ENCODE measurements at places on chromosomes 11 and 22. TPM values are rescaled to one million over a fixed set of nuclear protein-coding genes. Genes with fewer than 3 reads are reported as not detected.
A peak's percentile ranks its signal among the peaks of the same experiment; 100 is the strongest.

Gene PRODH
- total RNA-seq, result 146 TPM

DNA sequence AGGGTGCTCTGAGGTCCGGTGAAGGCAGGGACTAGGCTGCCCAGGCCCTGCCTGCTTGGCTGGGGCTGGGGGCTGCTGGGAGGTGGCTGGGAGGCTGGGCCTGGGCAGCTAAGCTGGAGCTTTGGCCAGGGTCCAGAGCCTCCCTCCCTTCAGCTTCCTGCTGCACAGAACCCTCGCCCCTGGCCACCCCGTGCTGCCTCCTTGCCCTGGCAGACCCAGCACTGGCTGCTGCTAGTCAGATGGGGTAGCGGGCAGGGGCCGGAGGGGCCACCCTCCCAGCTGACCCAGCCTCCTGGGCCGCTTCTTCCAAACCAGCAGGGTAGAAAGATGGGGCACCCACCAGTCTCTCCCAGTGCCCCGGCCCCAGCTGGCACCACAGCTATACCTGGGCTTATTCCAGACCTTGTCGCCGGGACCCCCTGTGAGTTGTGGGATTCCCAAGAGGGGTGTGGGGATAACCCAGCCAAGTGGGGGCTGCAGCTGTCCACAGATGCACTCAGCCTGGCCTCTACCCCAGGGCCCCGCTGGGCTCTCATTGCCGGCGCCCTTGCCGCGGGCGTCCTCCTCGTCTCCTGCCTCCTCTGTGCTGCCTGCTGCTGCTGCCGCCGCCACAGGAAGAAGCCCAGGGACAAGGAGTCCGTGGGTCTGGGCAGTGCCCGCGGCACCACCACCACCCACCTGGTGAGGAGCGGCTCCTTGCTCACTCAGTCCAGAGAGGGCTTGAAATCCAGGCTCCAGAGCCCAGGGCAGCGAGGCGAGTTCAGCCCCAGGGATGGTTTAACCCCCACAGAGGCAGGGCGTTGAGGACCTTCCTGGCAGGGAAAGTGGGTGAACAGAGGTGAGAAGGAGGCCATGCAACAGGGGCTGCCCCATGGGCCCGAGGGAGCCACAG is at the start of gene SYT8:
SYT8 (plus strand) TSS at position 212 of the 892 bp plus-strand sequence; CDS start at position 328, 116 bp downstream.
- H3K4me1 ChIP-seq, result peaks cover 30% of the 10 kb centered on the region
- H3K36me3 ChIP-seq, result no peaks in the 10 kb centered on the region
- no peak within 1 kb of the TSS for H3K4me3 ChIP-seq
- no peaks in the 10 kb centered on the region for H3K27me3 ChIP-seq
- no peak for DNase-seq

Gene TNNT3
- 8.6 TPM for total RNA-seq

Gene KRTAP5-2
- total RNA-seq, result not detected

- no peaks in the 10 kb centered on the region for H3K4me1 ChIP-seq
- H3K27ac ChIP-seq, result peak overlapping the region; percentile 37
- no peaks in the 10 kb centered on the region for H3K36me3 ChIP-seq
- H3K27me3 ChIP-seq, result no peaks in the 10 kb centered on the region
- DNase-seq, result no peak
Observed at GRCh38 chr22:30201945-30202344, 44.6 kb downstream of the LIF start.

Gene ISX
- not detected for total RNA-seq

Gene HIRA
- 18.8 TPM for total RNA-seq

DNA sequence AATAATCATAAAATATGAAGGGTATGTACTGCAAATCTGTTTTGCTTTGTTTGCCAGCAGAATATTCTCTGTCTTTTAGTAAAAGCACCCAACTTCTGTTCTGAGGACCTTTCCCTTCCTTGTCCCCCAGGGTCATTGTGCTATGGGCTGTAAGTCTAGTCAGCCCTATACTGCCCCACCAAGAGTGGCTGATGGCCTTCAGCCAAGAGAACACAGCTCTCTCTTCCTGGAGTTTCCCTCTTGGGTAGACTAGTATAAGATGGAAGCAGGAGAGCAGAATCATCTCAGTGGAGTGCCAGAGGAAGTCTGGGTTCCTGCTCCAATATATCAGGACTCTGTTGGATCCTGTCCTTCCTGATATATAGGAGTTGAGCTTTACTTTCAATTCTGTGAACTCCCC is 29.0 kb downstream of the MMP13 start:
- no peak overlapping the region for H3K27ac ChIP-seq
- no peaks in the 10 kb centered on the region for H3K36me3 ChIP-seq
- no peak for DNase-seq
- H3K27me3 ChIP-seq, result no peaks in the 10 kb centered on the region

DNA sequence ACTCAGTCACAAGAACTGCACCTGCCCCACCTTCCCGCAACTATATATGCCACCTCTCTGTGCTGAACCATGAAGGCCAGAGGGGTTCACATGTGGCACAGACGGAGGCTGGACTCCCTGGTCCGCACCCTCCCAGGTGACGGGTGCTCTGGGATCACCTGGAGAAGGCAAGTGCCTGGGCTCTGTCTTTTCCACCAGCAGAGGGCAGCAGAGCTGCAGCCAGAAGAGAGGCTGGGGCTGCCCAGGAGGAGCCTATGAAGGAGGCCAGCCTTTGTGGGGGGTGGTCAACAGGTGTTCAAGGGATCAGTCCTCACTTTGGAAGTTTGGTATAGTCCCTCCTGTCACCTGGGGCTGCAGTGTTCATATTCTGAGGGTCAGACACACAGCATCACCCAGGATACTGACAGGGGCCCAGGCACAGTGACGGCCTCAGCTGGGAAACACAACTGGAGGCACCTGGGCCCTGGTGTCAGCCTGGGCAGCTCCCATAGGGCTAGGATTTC is 39.2 kb upstream of the IGLL5 start:
- H3K36me3 ChIP-seq, result no peaks in the 10 kb centered on the region
- no peaks in the 10 kb centered on the region for H3K27me3 ChIP-seq
- no peak overlapping the region for H3K27ac ChIP-seq

- no peak for DNase-seq
- H3K27me3 ChIP-seq, result no peaks in the 10 kb centered on the region
- H3K4me3 ChIP-seq, result no peak overlapping the region
- no peaks in the 10 kb centered on the region for H3K36me3 ChIP-seq
- H3K27ac ChIP-seq, result no peak overlapping the region
Observed at GRCh38 chr11:125410091-125410490, 86.0 kb downstream of the FEZ1 start.

DNA sequence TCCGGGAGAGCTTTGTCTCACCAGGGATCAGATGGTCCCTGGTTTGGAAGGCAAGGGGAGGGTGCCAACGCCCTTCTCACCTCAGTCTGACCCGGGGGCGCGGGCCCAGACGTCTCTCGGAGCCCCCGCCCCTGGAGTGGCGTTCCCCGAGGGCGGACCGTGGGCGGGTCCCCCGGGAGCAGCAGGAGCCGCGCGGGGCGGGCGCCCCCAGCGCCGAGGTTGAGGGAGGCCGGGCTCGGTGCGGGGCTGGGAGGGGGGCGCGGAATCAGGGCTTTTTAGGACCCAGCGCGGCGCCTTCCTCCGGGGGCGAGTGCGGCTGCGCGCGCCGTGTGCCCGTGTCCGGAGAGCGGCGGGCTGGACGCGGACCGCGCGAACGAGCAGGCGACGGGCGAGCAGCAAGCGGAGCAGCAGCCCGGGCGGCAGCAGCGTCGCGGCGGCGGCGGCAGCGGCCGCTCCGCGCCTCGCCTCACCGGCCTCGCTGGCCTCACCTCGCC is at the start of gene KCNC1:
KCNC1 (plus strand) TSS at position 364 of the 494 bp plus-strand sequence. CDS start 1,222 bp downstream, outside the sequence.
- H3K4me1 ChIP-seq, result peaks cover 8% of the 10 kb centered on the region
- peak within 1 kb of the TSS; percentile 49 for H3K4me3 ChIP-seq
- H3K36me3 ChIP-seq, result no peaks in the 10 kb centered on the region
- H3K27me3 ChIP-seq, result no peaks in the 10 kb centered on the region
- DNase-seq, result no peak

DNA sequence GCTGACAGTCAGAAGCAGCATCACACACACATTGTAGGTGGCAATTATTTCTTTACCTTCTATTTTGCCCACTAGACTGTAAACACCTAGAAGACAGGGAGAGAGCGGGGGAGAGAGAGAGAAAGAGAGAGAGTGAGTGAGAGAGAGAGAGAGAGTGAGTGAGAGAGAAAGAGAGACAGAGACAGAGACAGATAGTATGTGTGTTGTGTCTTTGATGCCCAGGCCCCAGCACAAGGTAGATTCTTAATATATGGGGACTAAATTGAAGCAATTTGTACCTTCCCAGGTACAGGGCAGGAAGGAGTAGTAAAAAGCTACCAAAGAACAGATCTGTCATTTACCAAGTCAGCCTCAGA is 163.7 kb downstream of the PKNOX2 start:
- peaks cover 4% of the 10 kb centered on the region for H3K4me1 ChIP-seq
- H3K4me3 ChIP-seq, result no peak overlapping the region
- no peak overlapping the region for H3K27ac ChIP-seq
- H3K27me3 ChIP-seq, result no peaks in the 10 kb centered on the region

DNA sequence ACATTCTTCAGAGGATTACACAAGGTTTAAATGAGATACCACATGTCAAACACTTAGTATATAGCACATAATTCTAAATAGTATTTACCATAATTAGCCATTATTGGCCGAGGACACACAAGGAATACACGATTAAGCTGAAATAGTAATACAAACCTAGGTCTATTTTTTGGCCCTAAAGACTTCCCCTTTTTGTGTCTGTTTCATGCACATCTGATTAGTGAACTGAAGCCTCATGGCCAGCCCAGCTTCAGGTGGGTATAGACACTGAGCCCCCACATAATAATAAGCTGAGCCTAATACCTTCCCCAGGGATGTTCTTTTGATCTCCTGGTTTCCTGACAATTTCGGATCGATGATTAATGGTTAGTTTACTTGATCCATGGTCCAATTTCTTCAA is 2.1 kb downstream of the GLYATL1B start:
- H3K36me3 ChIP-seq, result no peaks in the 10 kb centered on the region
- no peaks in the 10 kb centered on the region for H3K4me1 ChIP-seq
- H3K27ac ChIP-seq, result no peak overlapping the region
- no peak overlapping the region for H3K4me3 ChIP-seq
- DNase-seq, result no peak

GRCh38 chr11:17230867-17231851 is 23.4 kb upstream of the PIK3C2A start:
- no peaks in the 10 kb centered on the region for H3K36me3 ChIP-seq
- H3K27me3 ChIP-seq, result no peaks in the 10 kb centered on the region
- no peak overlapping the region for H3K27ac ChIP-seq
- no peak for DNase-seq
- H3K4me1 ChIP-seq, result no peaks in the 10 kb centered on the region
- H3K4me3 ChIP-seq, result no peak overlapping the region

DNA sequence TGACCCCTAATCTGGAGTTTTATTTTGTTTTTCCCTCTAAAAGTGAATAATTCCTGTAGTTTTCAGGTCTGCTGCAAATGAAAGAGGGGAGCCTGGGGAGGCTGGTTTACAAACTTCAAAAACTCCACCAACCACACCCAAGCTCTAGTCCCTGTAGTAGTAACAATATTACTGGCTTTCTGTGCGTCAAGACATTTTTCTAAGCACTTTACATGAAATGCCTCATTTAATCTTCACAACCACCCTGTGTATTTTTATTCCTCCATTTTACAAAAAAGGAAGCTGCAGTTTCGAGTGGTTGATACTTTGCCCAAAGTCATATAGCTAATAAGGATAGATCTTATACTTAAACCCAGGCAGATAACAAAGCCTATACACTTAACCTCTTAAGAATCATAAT is 23.5 kb downstream of the CTNND1 start:
- peaks cover 99% of the 10 kb centered on the region for H3K4me1 ChIP-seq
- no peak for DNase-seq
- H3K27me3 ChIP-seq, result no peaks in the 10 kb centered on the region
- no peaks in the 10 kb centered on the region for H3K36me3 ChIP-seq

DNA sequence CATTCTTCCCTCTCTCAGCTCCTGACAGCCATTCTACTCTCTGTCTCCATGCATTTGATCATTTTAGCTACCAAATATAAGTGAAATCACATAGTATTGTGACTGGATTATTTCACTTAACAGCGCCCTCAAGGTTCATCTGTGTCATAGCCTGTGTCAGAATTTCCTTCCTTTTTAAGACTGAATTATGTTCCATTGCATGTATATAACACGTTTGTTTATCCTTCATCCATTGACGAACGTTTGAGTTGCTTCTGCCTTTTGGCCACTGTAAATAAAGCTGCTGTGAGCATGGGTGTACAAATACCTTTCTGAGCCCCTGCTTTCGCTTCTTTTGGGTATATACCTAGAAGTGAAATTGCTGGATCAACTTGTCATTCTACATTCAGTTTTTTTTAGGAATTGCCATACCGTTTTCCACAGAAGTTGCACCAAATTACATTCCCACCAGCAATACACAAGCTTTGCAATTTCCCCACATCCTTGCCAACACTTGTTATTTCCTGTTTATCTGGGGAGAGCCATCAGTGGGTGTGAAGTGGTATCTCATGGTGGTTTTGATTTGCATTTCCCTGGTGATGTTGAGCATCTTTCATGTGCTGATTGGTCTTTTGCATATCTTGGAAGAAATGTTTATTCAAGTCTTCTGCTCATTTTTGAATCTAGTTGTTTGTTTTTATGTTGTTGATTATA is 17.5 kb downstream of the GLB1L2 start:
- H3K4me1 ChIP-seq, result no peaks in the 10 kb centered on the region
- no peaks in the 10 kb centered on the region for H3K36me3 ChIP-seq
- H3K27ac ChIP-seq, result no peak overlapping the region
- no peak overlapping the region for H3K4me3 ChIP-seq

DNA sequence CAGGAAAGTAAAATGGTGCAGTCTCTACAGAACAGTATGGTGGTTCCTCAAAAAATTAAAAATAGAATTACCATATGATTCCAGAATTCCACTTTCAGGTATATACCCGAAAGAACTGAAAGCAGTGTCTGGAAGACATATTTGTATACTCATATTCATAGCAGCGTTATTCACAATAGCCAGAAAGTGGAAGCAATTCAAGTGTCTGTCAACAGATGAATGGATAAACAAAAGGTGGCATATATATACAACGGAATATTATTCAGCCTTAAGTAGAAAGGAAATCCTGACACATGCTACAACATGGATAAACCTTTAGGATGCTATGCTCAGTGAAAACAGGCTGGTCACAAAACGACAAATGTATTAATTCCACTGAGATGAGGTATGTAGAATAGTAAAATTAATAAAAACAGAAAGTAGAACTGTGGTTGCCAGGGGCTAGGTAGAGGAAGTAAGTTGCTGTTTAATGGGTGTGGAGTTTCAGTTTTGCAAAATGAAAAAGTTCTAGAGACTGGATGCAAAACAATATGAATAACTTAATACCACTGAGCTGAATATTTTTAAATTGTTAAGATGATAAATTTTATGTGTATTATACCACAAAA is 14.5 kb downstream of the SAA1 start:
- no peak overlapping the region for H3K4me3 ChIP-seq
- no peak for DNase-seq
- H3K36me3 ChIP-seq, result no peaks in the 10 kb centered on the region
- H3K4me1 ChIP-seq, result no peaks in the 10 kb centered on the region
- H3K27ac ChIP-seq, result peak overlapping the region; percentile 29

DNA sequence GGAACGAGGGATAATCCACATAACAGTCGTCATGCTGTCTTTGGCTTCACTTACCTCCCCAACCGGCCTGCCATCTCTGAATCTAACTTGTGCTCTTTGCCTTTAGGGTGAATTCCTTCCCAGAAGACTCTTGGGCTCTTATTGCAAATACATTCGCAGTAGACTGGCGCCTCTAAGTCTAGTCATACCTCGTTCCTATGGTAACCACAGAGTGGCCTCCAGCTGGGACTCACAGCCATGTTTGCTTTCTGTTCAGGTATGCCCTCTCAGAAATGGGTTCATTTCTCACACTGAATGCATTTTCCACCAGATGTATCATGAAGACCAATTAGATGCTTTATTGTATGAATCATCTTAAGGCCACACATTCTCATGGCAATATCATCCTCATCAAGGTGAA is 112.7 kb downstream of the FAR1 start:
- no peak overlapping the region for H3K4me3 ChIP-seq
- H3K27ac ChIP-seq, result no peak overlapping the region
- no peaks in the 10 kb centered on the region for H3K36me3 ChIP-seq
- no peaks in the 10 kb centered on the region for H3K4me1 ChIP-seq

Gene PRSS23
- 11.9 TPM for total RNA-seq
